ENCODE measurements at places on chromosomes 4 and X.

GRCh38 chr4:110059556-110060191 lies 138.7 kb downstream of the ELOVL6 start:
- DNase-seq: no peak

- no peak for DNase-seq
Measured at GRCh38 chrX:41334363-41335197, 618 bp downstream of the DDX3X start.

DNA sequence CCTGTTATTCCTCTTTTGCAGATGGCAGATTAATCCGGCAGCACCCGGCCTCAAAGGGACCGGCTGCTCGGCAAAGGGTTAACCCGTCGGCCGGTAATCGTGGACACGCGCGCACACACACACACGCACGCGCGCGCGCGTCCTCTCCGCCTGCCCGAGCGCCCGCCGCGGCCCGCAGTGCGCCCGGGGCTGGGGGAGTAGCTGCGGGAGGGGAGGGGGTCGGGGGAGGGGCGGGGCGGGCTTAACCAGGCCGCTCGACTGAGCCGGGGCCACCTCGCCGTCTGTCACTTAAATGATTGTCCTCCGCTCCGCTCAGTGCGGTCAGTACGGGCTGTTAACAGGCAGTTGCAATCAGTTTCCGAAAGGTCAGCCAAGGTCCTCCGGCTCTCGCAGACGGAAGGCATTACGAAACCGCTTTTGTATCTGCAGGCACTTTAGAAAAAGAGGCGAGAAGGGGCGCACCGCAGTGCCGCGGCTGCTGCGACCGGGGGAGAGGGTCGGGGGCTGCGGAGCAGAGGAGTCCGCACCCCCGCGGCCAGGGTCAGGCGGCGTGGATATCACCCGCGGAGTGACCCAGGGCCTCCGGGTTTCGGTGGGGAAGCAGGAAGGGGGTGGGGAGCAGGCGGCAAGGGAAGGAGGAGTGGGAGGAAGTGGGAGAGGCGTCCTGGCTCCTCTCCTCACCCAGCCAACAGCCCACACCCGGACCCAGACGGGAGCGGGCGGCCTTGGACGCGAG lies 57.3 kb upstream of the BCOR start:
- no peak for DNase-seq

- DNase-seq: no peak
Measured at GRCh38 chr4:137572647-137573046, 40.4 kb upstream of the PCDH18 start.

GRCh38 chr4:104429150-104429741 lies 65.4 kb downstream of the CXXC4 start:
- no peak for DNase-seq

GRCh38 chr4:147844781-147845180 lies 112.9 kb downstream of the ARHGAP10 start:
- no peak for DNase-seq

GRCh38 chr4:159966746-159967145 lies 863.9 kb downstream of the RAPGEF2 start:
- no peak for DNase-seq

DNA sequence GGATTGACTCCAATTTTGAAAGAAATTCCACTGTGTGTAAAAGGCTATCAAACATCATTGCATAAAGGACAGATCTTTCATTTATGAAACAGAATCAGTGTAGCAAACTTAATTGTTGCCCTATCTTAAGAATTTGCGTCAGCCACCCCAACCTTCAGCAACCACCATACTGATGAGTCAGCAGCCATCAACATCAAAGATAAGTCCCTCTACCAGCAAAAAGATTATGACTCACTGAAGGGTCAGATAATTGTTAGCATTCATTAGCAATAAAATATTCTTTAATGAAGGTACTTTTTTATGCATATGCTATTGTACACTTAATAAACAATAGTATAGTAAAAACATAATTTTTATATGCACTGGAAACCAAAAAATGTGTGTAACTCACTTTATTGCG lies 15.8 kb upstream of the GRSF1 start:
- DNase-seq: no peak

- no peak for DNase-seq
Measured at GRCh38 chr4:40427128-40427527, 92.0 kb downstream of the CHRNA9 start.
